Stimulated activated CD4-positive, alpha-beta T cell treated with anti-CD3 and anti-CD28 coated beads, Interleukin-2, amount 100 ng/mL, for 4 hours (primary cell): ENCODE measurements at places on chromosomes 6 and 20.

DNA sequence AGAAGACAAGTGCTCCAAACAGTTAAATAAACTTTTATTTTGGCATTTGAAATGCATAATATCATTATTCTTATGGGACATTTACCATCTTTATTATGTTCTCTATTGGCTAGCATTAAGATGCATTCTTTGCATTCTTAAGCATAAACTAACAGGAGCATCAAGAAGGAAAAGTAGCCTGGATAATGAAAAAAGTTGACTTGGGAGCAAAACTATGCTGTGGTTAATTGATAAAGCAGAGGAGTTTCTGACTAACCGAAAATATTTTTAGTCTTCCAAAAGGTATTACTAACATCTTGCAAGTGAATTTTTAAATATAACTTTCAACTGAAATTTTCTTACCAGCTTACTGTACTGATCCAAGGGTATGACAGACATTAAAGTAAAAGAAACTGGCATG, 140.3 kb downstream of the FLRT3 start:
- no peak for DNase-seq

DNA sequence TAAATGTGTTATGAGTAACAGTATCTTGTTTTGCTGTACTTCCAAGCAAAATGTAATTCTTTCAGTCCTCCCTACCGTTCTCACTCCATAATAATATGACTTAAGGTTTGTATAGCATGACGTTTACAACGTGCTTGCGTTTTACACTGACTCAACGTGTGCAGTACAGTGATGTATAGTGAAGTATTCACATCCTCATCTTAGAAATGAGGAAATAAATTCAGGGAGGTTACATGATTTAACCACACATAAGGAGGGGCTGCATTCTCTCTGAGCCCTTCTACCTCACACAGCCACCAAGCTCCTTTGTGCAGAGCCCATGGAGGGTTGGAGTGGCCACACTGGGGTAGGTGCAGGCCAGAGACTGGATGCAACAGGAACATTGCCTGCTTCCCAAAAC, 164.5 kb downstream of the MTHFD1L start:
- no peak for DNase-seq

DNA sequence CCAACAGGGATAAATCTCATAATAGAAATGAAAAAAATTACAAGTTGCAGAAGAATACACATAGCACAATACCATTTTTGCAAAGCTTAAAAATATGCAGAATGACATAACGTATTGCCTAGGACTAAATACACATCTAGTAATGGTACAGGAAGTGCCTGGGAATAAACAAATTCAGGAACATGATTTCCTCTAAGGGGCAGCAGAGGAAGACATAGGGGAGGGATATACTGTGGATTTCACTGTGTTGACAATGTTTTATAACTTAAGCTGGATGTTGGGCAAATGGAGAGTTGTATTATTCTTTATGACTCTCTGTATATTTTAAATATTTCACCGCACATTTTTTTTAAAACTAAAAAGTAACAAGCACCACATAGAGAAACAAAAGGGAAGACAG, 5.6 kb upstream of the GLO1 start:
- DNase-seq = no peak

DNA sequence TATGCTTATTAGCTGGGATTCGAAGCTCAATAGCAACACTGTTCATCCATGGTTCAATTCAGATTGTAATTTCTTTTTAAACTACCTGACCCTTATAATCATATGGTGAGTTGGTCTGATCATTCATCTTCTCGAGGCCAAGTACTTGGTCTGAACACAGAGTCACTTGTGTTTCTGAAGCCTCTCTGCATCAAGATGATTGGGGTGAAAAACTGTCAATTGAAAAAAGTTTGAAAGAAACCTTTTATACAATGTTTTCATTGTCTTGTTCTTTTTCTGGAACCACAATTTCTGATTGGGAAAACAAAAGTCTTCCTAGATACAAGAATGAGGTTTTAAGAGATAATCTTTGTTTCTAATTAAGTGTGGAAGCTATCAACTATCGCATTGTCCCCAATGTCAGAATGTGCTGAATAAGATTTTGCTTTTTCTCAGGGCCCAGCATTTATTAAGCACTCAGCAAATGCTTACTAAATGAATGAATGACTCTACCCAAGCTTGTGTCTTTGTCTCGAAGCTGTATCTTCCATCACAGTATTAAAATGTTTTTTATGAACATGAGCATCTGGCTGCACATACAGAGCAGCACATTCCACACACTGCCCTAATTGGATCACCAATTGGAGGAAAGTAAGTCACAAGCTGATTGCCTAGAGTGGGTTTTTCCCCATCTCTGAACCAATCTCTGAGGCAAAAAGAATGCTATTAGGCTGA, 45.0 kb upstream of the MOXD1 start:
- DNase-seq = no peak

GRCh38 chr20:56213321-56213720, 35.2 kb upstream of the MC3R start:
- no peak for DNase-seq

DNA sequence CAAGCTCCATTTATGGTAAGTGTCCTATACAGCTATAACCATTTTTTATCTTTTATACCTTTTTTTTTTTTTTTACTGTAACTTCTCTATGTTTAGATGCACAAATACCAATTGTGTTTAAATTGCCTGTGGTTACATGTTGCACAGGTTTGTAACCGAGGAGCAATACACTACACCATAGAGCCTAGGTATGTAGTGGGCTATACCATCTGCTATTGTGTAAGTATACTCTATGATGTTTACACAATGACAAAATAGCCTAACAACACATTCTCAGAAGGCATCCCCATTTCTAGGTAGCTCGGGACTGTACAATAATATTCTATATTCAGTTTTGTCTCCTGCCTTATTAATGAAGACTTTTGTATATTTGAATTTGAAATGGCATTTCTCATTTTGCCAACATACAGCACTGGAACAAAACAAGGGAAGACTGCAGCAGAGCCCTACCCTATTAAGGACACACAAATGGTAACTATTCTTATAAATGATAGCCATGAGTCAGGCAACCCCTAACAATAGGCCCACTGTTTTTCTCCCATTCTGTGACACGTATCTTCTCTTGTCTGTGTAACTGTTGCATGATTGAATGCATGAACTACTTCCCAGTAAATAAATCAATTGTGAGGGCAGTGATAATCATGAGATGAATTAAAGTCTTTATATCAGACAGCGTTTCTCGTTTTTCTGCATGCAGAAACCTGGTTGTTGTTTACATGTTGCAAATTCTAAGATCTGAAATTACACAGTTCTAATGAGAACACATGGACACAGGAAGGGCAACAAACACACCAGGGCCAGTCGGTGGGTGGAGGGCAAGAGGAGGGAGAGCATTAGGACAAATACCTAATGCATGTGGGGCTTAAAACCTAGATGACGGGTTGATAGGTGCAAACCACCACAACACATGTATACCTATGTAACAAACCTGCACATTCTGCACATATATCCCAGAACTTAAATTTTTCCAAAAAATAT, 173.9 kb downstream of the EPM2A start:
- DNase-seq = no peak

GRCh38 chr6:106116125-106116832, 30.1 kb downstream of the PRDM1 start:
- DNase-seq = no peak
